Activated CD4-positive, alpha-beta T cell treated with anti-CD3 and anti-CD28 coated beads, Interleukin-2, amount 10 ng/mL, durations not matched to agents 24 days and 14 days (primary cell): ENCODE measurements at places on chromosomes 5 and 9. TPM values are rescaled to one million over a fixed set of nuclear protein-coding genes. Genes with fewer than 3 reads are reported as not detected.

GRCh38 chr5:115386657-115387056 is 90.2 kb upstream of the CCDC112 start:
- H3K4me1 ChIP-seq: no peaks in the 10 kb centered on the region
- H3K36me3 ChIP-seq: no peaks in the 10 kb centered on the region
- no peak overlapping the region for H3K4me3 ChIP-seq
- no peak for DNase-seq
- H3K27me3 ChIP-seq: peaks cover 3% of the 10 kb centered on the region

Gene SPACA9
- 0.91 and 0.92 TPM in 2 replicates for total RNA-seq

DNA sequence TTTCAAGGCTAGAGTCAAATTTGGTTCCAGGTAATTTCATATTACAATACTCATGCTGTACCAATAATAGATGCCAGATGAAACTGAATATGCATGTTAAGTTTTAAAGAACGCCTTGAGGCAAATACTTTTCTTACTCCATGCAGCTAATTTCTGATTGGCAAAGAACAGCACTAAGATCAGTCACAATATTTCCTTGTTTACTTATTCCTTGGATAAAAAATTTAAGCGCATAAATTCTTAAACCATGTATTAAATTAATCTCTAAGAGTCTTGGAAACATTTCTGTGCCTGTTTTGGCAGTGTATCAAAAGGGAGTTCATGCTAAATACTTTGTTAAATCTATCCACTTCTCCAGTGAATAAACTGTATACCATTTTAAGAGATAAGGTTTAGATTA is 173.5 kb downstream of the SLC12A2 start:
- H3K36me3 ChIP-seq: no peaks in the 10 kb centered on the region
- no peaks in the 10 kb centered on the region for H3K27me3 ChIP-seq
- H3K27ac ChIP-seq: no peak overlapping the region

DNA sequence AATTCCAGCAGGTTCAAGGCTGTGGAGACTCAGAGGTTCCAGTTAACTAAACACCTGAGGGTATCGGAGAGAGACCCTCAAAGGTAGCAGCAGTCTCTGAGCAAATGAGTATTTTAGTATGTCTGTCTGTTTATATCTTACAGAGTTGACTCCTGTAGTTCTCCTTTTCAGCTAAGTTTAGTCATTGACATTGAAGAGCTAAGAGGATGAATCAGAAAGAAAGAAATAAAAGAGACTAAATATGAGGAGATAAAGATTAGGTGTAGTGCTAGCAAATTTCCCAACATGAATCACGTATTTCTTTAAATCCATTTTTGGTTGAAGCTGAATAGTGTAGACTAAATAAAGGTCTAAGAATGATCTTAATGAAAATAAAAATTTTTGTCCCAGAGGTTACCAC is 474.0 kb upstream of the RGMB start:
- no peak for DNase-seq
- no peak overlapping the region for H3K4me3 ChIP-seq
- H3K4me1 ChIP-seq: no peaks in the 10 kb centered on the region
- no peak overlapping the region for H3K27ac ChIP-seq

DNA sequence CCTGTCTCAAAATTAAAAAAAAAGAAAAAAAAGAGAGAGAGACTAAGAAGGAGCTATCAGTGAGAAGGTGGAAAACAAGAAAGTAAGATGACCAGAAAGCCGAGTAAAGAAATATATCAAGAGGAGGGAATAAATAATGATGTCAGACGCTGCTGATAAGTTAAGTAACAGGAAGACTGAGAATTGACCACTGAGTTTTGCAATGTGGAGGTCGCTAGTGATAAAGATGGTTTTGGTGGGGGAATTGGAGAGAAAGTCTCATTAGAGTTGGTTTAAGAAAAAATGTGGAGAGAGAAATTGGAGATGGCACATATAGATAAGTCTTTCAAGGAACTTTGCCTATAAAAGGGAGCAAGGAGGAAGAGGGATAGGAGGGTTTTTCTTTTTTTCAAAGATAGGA is 91.9 kb downstream of the RAD23B start:
- H3K27ac ChIP-seq: no peak overlapping the region
- no peak for DNase-seq
- no peaks in the 10 kb centered on the region for H3K36me3 ChIP-seq
